ENCODE measurements at places on chromosomes 7 and 10. TPM values are rescaled to one million over a fixed set of nuclear protein-coding genes. Genes with fewer than 3 reads are reported as not detected.

The SFMBT2 gene
- 0.65 TPM for total RNA-seq

The ANKRD1 gene
- total RNA-seq = 350 TPM

The HOXA10 gene
- total RNA-seq = under 0.01 TPM

The UNCX gene
- not detected for total RNA-seq

The PLAC9 gene
- 0.40 TPM for total RNA-seq

The TACC2 gene
- total RNA-seq = 3.7 TPM

The FZD8 gene
- 24.6 TPM for total RNA-seq

The PRF1 gene
- total RNA-seq = not detected

The VDAC2 gene
- total RNA-seq = 117 TPM

The PSMA2 gene
- 45.5 TPM for total RNA-seq

The MYH16 gene
- 0.22 TPM for total RNA-seq

The TMEM273 gene
- 4.8 TPM for total RNA-seq

The ASZ1 gene
- not detected for total RNA-seq

The ECHDC3 gene
- 34.5 TPM for total RNA-seq

The EFCAB10 gene
- total RNA-seq = not detected

The MAGI2 gene
- 0.44 TPM for total RNA-seq

The STOX1 gene
- total RNA-seq = 0.22 TPM

All from lung microvascular endothelial cell (primary cell).